ENCODE measurements at places on chromosomes 1 and 21.

DNA sequence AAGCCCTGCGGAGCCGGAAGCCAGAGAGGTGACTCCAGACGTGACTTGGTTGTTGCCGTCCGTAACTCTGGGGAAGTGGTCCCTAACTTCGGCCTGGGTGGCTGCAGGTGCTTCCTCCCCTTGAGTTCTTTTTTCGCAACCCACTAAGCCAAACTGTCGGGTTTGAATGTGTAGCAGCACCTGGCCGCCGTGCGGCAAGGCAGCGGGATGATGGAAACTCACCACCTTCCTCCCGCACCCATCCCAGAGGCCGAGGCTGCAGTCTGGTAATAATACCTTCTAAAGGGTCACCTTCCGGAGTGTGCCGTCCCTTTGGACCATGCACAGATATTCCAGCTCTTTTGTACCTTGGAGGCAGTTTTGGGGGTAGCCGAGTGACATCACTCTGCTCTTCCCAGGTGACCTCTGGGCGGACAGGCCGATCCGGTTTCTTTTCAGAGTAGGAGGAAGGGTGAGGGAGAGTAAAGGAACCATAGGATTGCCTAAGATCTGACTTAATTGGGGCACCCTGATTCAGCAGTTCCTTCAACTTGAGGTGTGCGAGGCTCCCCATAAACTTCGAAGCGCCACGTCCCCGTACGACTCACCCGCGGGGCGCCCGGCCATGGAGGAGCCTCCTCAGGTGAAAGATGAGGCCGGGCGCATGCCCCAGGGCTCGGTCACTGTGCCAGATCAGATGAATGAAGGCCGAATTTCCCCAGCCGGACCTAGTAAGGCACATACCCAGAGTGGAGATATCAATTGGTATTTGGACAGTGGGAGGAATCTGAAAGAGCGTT lies 1.0 kb downstream of the KCNK1 start:
- DNase-seq = peak; percentile 6

GRCh38 chr1:246160374-246160773 lies 346.7 kb downstream of the SMYD3 start:
- no peak for DNase-seq

DNA sequence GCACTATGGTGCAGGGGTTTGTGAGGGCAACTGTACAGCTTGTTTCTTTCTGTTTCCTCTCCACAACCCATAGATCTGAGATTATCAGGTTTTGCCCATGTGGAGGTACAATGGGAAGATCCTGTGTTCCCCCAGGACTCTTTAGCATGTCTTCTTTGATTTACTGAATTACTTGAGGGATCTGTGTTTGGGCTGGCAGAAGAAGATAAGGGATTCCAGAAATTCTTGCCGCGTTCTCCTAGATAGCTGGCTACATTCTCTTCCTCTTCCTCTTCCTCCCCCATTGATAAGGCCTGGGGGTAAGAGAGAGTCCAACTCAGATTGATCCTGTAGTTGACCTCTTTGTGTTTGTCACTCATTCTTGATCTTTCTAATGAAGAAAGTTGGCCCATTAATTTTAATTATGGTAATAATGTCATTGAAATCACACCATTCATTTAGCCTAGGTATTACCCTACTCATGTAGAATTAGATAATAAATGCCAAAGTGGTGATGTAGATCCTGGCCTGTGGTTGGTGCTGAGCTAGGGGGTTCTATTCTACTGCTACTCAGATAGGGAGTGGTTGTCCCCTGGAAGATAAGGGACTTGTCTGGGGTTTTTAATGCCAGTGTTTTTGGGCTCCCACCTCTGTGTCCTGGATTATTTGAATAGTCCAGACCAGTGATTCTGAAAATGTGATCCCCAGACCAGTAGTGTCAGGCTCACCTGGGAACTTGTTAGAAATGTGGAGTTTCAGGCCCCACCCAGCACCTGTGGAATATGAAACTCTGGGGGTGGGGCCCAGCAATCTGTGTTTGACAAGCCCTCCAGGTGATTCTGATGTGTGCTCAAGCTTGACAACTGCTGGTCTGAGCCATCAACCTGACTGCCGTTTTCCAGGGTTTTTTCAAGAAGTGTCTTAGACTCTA lies 122.2 kb downstream of the NOS1AP start:
- DNase-seq = no peak

DNA sequence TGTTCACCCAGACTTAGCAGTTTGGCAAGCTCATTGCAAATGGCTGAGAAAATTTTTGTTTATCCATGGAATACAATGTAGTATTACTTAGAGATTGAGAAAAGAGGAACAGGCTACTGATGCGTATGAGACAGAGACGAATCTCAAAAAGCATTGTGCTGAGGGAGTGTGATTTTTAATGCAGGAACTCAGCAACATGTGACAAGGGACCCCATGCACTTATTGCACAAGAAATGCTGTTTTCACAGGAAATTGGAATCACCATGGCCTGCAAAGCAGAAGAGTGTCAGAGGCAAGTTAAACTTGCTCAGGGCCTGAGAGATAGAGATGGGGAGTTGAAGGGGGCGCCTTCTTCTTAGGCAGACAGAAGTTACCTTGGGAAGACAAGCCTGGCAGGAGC lies 32.6 kb upstream of the TLR5 start:
- DNase-seq = no peak

- no peak for DNase-seq
Measured at GRCh38 chr1:175494011-175494554, 249.3 kb downstream of the TNR start.
